Stimulated activated CD4-positive, alpha-beta T cell treated with anti-CD3 and anti-CD28 coated beads, Interleukin-2, amount 100 ng/mL, for 24 hours (primary cell): ENCODE measurements at places on chromosomes 4 and X.

GRCh38 chr4:74292111-74292870 lies 16.0 kb upstream of the EPGN start:
- DNase-seq = no peak

GRCh38 chr4:107619066-107619465 lies 101.0 kb downstream of the PAPSS1 start:
- no peak for DNase-seq

GRCh38 chrX:10156199-10157031 lies at the start of gene CLCN4:
CLCN4 (plus strand) TSS chrX:10156975; CDS start chrX:10185033, 28,058 bp downstream.
- DNase-seq = no peak

DNA sequence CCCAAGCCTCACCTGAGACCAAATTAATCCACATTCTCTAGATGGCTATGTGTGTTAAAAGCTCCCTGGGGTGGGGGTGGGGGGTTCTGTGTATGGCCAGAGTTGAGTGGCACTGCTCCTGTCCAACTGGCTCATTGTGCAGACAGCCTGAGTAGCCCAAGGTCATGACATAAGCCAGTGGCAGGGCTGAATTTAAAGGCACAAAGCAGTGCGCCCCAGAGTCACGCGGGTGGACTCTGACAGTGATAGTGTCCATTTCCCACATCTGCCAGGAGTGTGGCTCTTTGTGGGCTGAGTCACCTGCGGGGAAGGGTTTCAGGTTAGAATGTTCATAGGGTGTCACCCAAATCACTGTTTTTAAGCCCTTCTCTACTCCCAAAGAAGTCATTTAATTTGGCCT lies 45.4 kb downstream of the SCD5 start:
- no peak for DNase-seq

GRCh38 chrX:103233263-103233662 lies 18.4 kb downstream of the BEX4 start:
- no peak for DNase-seq

DNA sequence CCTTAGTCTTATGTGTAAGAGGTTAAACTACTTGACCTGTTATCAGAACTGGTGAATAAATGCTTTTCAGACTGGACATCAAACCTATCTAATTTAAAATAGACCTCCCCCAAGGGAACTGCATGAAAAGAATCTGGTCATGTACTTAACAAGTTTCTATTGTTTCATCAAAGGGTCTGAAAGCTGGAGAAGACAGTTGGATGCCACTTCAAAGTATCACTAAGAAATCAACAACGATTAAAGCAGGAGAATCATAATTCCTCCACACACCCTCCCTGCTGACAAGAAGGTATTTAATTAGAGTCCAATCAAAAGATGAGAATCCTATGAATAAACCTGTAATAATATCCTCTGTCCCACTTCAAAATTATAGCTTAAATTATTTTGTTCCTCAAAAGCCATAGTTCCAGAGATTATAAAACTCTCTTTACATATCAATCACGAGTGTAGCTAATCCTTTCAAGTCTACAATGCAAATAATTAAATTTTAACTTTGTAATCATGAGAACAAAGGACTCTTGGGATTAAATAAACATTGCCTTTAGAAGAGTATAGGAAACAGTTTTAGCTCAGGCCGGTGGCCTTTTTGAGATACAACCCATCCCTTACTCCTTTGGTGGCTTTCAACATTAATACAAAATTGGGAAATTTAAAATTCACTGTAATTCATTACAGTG lies 35.1 kb downstream of the TSPAN5 start:
- DNase-seq = no peak

DNA sequence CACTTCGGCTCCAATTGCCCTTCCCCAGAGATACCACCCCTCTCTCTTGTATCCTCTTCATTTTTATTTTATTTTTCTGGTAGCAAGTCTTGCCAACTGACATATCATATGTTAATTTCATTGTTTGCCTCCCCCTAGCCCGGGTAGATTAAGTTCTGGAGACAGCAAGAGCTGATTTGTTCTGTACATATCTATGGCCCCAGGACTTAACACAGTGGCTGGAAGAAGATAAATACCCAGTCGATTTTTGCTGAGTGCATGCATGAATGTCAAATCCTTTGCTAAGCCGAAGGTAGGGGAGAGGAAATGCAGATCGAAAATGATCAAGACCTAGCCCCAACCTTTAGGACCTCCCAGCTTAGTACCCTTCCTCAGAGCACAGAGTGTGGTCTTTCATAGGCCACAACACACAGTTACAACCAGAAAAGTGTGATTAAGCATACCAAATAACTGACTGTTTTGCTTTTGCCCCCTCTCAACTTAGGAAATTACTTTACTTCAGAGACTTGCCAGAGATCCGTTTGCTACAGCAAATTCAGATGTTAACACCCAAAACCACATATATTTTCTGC lies 58.7 kb upstream of the KLF3 start:
- no peak for DNase-seq

GRCh38 chr4:2402941-2403340 lies 15.5 kb downstream of the ZFYVE28 start:
- no peak for DNase-seq

- DNase-seq = no peak
Measured at GRCh38 chr4:79632114-79632513, 224.1 kb upstream of the GK2 start.

- no peak for DNase-seq
Measured at GRCh38 chr4:174859904-174860303, 30.9 kb upstream of the GLRA3 start.

DNA sequence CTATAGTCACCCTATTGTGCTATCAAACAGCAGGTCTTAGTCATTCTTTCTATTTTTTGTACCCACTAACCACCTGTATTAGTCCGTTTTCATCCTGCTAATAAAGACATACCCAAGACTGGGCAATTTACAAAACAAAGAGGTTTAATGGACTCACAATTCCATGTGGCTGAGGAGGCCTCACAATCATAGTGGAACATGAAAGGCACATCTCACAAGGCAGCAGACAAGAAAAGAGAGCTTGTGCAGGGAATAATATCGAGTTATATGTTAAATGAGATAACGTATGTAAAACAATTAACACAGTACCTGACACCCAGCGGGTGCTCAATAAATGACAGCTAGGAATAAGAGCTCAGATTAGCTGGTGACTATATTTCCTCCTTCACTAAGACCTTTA lies 88.1 kb upstream of the WDR44 start:
- no peak for DNase-seq

- DNase-seq = no peak
Measured at GRCh38 chr4:84948056-84948455, 18.4 kb downstream of the WDFY3 start.

- no peak for DNase-seq
Measured at GRCh38 chr4:124060261-124060918, 652.1 kb downstream of the ANKRD50 start.

DNA sequence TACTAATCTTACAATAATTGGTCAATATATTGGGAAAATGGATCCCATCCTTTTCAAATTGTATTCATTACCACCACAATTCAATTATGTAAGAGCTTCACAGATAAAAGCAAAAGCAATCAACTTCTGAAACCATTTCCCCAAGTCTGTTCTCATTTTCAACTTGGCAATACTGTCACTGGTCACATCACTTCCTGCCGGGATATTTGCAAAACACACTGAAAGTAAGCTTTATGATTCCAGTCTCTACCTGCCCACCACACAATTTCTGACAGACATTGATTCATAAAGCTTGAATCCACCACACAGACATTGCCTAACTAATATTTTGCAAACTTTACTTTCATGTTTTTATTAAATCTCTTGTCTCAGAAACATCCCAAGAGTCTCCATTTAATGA lies 53.6 kb downstream of the LIN54 start:
- DNase-seq = no peak

DNA sequence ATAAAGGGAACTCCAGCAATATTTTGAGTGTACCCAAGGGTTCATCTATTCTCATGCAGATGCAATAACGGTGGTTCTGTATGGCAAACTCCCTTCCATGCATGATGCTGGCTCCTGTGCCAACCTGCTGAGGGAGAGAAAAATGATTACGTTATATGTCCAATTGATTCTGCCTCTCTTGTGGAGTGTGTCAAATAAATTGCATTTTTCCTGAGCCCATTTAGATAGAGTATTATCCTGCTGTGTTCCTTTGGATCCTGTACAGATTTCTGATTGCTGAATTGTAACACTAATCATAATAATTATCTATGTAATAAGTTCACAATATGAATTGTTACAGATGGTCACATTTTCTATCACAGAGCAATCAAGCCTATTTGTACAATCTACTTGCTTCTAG lies 821.7 kb downstream of the C4orf33 start:
- no peak for DNase-seq

DNA sequence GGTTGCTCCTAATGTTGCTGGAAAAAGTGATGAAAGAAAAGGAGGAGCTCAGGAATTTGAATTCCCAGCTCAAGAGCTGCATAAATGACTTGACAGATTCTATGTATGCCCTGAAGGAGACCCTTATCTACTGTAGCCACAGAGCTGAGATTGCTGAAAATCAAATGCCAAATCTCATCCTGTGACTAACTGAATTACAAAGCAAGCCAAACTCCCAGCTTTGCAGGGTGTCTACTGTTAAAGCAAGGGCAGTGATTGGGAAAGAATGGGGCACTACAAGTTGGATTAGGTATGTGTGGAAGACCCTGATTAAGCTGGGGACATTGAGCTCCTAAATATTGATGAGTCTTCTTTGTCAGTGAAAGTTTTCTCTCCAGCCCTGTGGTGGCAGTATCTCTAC lies 20.8 kb upstream of the SMIM9 start:
- DNase-seq = no peak

DNA sequence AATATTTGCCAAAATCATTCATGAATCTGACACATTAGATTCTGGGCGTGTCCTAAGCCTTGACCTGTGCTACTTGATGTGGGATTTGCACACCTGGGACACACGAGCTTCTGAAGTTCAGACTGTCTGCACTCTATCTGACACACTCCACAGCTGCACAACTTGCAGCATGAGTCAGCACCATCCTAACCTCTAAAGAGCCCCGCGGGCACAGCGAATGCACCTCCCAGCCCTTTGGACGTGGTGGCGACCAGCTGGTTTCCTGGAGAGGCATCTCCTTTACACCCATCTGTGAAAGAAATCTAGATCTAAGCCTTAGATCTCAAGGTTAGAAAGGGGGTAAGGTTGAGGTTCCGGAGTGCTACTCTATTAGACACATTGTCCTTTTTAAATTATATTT lies 69.2 kb downstream of the SORBS2 start:
- no peak for DNase-seq
